ENCODE measurements at places on chromosomes 13 and 19.

- no peak for DNase-seq
Observed at GRCh38 chr19:33413868-33414666, 40.6 kb downstream of the CEBPG start.

DNA sequence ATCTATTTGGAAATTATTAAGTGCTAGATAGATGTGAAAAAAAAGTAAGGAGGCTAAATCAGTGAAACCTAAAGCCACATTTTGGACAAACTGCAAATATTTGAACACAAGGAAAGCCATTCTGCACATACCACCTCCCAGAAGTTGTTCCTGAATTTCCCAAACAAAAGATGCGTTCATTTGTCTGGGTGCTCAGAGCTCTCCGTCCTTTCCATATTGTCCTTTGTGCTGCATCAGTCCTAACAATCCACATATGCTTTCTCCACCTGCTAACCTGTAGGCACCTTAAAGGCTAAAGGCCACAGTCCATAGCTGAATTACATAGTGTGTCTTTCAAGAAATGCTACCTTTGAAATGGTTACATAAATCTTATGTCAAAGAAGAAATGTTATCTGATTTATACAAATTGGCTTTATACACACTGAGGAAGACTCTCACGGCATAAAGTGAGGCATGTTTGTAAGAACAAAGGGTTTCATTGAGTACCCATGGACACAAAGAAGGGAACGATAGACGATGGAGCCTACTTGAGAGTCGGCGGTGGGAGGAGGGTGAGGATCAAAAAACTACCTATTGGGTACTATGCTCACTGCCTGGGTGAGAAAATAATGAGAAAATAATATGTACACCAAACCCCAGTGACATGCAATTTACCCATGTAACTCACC, 182.0 kb downstream of the RGCC start:
- no peak for DNase-seq

GRCh38 chr13:25702386-25702785, 330.6 kb downstream of the ATP8A2 start:
- no peak for DNase-seq

DNA sequence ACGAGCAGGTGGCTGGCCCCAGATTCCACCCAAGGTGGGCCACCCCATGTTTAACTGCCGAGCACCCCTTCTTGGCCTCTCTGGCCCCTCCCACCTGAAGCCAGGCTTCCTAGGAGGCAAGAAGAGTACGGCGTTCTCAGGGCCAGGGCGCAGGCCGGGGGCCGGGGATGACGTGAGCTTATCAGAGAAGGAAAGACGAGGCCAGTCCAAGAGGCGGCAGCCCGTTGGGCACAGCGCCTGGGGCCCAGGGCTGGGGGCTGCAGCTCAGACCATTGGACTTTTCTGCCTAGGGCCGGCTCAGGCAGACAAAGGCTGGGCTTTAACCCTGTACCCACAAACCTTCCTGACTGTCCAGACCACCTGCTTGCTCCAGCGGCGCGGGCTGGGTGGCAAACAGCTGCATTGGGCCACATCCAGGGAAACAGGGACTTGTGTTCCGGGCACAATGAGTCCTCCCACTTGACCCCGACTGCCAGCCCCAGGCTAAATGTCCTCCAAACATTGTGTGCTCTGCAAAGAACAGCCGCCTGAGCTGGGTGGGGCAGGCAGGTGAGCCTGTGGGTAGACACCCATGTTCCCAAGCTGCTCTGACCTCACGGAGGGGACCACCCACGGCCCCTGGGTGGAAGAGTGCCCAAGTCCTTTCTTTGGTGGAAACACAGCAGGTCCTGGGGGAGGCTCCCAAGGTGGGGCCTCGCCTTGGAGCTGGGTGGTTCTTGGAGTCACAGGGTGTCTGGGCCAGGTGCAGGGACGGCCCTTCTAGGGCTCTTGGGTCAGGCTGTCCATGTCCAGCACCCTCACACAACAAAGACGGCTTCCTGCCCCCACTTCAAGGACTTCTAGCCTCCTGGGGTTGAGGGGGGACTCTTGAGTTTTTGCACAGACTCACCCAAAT, 21.9 kb downstream of the COMP start:
- DNase-seq, result no peak

- DNase-seq, result no peak
Observed at GRCh38 chr13:52644108-52644507, 1.9 kb downstream of the HNRNPA1L2 start.

DNA sequence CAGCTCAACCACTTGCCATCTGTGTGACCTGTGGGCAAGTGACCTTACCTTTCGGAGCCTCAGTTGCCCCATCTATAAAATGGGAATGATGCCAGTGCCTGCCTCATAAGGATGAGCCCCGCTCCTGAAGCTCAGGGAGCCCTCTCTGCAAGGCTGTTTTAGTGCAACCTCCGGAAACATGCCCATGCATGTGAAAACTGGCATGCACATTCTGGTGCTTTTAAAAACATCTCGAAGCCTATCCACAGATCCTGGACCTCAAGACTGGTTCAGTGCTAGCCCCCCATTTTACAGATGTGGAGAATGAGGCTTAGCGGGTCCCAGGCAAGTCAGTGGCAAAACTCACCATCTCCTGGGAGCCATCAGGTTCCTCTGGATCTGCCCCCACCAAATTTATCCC, 5.6 kb downstream of the CADM4 start:
- no peak for DNase-seq

- no peak for DNase-seq
Observed at GRCh38 chr13:112724788-112725345, 35.0 kb downstream of the ATP11A start.

Data from left ventricle myocardium inferior (tissue), 1 donor.